ENCODE measurements at places on chromosomes 13 and 19. TPM values are rescaled to one million over a fixed set of nuclear protein-coding genes. Genes with fewer than 3 reads are reported as not detected.

Gene MKNK2
- 68.3 TPM for total RNA-seq

Gene GSX1
- not detected for total RNA-seq

Gene CGB8
- not detected for total RNA-seq

Gene CDX2
- total RNA-seq = not detected

Gene TLE6
- 0.33 TPM for total RNA-seq

Gene PNMA8A
- 13.0 TPM for total RNA-seq

Gene LYL1
- 0.77 TPM for total RNA-seq

Gene FCER2
- not detected for total RNA-seq

Gene FCAR
- not detected for total RNA-seq

Gene GJA3
- 0.44 TPM for total RNA-seq

Gene IL11
- 6.9 TPM for total RNA-seq

Gene SPACA4
- not detected for total RNA-seq

Gene NAPSA
- total RNA-seq = 0.11 TPM

Gene DBP
- 3.9 TPM for total RNA-seq

Measured in uterine smooth muscle cell (primary cell).